ENCODE measurements at places on chromosomes 5 and 9.

DNA sequence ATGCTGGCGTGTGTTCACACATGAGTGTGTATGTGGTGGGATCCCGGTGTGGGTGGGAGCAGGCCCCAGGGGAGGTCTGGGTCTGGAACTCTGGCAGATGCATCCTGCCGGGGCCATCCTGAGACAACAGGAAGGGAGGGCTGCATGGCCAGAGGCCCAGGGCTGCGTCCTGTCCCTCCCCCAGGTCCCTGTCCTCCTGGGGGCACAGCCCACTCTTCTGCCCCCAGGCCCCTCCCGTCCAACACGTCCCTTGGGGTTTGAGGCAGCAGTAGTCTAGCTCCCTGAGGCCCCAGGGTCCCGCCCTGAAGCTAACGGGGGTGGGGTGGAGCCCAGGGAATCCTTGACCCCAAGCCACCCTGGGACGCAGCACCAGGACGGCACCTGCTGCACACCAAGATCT is 16.6 kb downstream of the FLT4 start:
- DNase-seq = no peak

DNA sequence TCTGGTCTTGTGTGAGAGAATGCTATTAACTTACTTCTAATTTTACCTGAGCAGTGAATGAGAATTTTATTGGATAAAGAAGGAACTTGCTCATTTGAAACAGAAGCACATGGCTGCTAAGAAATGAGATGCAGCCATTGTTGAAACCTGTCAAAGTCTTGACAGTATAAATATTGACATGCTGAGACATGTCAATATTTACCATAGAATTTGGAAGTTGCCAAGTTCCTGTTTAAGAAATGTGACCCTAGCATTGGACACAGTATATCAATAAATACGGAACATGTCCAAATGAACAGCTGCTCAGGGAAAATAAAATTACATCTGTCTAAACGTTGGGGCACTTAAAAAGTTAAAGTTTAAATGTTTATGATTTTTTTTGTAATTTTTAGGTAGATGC is 7.8 kb downstream of the XRCC4 start:
- DNase-seq = no peak

GRCh38 chr9:131524665-131525315 is 6.3 kb downstream of the UCK1 start:
- DNase-seq = no peak

GRCh38 chr9:35085078-35085477 is 5.3 kb upstream of the FANCG start:
- DNase-seq = no peak

- DNase-seq = no peak
Measured at GRCh38 chr5:126143622-126144021, 279.6 kb upstream of the GRAMD2B start.

GRCh38 chr9:4986296-4986695 is 1.2 kb downstream of the JAK2 start:
- DNase-seq = no peak

DNA sequence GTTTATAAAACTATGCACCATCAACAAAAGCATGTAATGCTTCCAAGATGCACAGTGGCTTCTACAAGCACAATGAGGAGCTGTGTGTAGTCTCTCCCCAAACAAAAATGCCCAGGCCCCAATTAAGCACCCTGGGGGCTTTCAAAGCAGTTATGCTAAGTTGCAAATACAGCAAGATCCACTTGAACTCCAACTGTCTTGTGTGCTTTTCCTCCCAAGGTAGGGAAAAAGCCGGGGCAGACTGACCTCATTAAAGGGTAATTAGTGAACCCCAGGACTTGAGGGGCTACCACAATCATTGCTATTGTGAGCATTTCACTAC is 13.1 kb downstream of the ZNF608 start:
- DNase-seq = no peak

DNA sequence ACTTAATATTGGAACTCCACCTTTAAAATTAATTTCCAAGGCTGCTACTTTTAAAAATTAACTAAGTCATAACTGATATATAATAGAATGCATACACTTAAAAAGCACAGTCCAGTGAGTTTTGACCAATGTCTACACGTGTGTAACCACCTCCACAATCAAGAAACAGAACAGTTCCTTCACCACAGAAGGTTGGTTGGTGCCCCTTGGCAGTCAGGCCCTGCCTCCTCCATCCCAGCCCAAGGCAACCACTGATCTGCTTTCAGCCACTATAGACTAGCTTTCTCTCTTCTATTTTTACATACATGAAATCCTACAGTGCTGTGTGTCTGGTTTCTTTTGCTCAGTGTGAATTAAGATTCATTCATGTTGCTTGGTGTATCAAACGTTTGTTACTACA is 215.2 kb downstream of the CRB2 start:
- DNase-seq = no peak

DNA sequence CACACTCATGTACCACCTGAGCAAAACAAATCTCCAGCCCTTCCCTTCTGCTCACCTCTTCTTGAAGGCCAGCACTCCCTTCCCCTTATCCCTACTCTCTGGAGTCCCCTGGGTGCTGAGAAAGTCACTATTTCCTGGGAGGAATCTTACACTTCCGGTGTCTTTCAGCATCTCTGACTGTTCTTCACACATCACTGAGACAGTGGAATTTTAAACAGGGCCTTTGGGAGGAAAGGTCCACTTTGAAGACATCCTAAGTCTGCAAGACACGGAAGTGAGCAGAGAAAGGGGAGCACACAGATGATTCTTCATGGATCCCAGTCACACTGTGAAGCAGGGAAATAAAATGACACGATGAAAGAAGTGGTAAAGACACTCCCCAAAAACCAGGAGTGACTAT is 25.6 kb downstream of the FRMD3 start:
- no peak for DNase-seq

DNA sequence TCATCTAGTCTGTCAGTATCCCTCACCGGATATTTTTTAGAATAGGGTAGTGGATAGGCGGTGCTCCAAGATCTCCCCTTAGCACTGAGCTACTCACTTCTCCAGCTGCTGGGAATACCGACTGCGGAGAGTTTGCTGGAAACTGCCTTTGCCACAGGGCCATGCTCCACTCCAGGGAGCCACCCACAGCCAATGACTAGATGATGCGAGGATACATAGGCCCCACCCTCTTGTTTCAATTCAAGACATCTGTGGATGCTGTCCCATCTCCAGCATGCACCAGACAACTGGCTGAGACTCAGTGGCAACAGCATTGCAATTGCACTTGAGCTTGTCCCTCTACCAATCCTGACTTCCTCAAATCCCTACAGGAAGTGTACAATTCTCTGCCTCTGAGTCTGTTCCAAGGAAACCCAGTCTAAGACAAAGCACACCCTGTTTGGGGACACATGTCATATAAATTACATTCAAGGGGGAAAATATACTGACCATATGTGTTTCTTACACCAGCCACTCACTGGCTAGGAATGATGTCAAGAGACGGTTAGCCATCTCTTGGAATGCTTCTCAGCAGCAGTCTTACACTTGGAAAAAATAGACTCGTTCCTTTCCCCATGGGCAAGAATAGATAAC is 312.6 kb upstream of the KIF2A start:
- no peak for DNase-seq

- no peak for DNase-seq
Measured at GRCh38 chr9:125906144-125906543, 159.0 kb downstream of the PBX3 start.

- no peak for DNase-seq
Measured at GRCh38 chr5:72352616-72353015, 32.4 kb downstream of the PTCD2 start.

- DNase-seq = peak; percentile 91
Measured at GRCh38 chr9:114371973-114372917, 15.5 kb downstream of the AKNA start.

DNA sequence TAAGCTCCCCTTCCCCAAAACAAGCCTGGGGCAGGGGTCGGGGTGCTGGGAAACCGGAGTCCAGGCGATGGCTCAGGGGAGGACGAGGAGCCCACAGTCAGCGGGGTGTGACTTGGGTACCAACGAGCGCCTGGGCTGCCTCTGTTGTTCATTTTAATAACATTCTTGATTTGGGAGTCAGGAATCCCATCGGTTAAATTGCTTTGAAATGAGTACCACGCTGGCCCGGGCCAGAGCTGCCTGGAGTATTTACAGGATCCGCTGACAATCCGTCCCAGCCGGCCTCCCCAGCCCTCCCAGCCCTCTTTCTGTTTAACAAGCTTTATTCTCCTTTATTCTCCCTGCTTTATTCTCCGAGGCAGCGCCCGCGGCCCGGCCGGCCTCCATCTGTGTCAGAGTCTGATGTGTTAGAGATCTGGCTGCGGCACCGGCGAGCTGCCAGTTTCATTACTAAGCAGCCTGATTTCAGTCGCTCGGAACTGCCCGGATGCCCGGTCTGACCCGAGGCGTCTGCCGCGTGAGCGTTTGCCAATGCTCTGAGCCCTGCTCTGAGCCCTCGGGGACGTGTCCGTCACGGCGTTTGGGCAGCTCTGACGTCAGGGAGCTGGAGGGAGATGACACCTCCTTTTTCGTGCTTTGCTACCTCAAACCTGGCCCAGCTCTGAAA is 16.5 kb upstream of the QRFP start:
- DNase-seq = no peak

DNA sequence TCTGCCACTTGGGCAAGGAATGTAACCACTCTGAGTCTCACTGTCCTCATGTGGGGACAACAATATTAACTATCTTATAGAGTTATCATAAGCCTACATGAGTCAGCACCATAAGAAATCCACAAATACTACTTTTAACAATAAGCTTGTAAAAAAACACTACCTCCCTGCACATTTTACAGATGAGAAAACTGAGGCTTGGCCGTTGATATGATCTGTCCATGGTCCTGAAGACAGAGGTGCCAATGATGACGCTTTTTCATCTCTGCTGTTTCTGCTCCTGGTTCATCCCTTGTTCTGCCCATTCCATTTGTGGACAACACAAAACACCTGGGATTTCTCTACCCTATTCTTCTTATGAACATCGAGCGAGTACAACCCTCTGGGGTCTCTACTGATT is 23.4 kb upstream of the STRBP start:
- no peak for DNase-seq

DNA sequence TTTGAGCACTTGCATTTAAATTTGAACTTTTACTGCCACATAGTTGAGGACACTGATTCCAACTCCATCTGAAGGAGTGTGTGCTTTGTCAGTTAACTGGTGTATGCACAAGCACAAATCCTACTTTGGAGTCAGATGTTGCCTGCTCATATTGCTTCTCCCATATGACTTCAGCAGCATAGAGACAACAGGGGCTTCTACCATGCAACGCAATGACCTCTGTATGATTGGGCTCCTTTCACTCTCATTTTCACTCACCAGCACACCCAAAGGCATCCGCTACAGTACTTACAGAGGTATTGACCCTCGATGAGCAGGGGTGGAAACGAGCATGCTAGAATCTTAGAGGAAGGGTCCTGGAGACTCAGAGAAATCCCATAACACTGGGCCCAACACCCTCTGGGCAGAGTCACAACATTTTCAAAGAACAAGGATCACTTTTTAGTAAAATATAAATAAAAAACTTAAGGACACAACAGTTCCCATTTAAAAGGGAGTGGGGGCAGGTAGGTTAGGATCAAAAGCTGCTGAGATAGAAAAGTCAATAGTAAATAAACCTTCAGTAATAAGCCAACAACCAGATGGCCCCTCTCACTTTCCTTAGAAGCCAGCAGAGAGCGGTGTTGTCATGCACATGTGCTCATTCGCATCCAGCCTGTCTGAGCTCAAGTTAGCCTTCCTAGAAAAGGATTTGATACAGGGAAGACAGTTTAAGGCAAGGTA is 203.8 kb downstream of the SNCAIP start:
- peak; percentile 89 for DNase-seq

DNA sequence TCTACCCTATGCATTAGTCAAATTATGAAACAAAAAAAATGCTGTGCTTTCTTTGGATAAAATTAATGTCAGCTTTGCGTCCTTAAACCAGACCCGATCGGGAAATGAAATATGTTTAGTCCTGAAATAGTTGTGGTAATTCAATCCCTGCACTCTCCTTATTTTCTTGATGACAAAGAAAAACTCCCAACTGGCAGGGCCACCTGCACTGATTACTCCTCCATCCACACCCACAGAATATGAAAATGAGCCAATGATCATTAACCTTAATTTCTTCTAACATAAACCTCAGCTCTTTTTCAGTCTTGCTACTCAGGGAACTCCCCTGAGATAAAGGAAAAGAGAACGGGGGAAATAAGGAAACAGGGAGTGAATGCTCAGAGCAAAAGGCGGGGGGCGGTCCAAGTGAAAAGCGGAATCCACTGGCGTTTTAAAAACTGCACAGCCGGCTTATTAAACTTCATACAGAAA is 245.3 kb downstream of the BNC2 start:
- DNase-seq = no peak

All from Kasumi-1 (cell line).